AG09309 (cell line): ENCODE measurements at places on chromosomes 13 and 19.

DNA sequence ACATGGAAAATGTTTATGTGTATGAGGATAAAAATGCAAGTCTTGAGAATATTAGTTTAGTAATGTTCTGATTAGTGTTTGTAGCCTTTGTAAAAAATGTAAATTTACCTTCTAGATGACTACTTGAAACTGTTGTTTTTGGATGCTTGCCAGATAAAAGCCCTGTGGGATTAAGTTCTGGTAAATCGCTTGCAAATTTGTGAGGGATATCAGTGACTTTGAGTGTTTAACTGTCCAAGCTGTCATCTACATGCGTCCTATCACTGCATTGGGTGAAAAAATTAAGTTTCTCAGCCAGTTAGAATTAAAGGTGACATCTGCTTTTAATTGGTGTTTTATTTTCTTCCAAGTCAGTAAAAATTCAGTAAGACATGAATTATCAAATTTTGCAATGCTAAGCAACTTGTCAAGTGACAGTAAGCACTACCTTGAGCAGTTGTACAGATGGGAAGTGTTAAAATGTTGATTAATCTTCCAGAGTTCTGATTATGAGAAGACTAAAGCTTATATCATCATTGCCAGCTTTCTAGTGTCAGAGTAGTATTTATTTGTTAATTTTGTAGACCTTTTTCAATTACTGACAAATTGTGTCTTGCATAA lies 88.0 kb downstream of the PCCA start:
- peak; percentile 2 for DNase-seq

GRCh38 chr19:45440873-45441654 lies 17.3 kb upstream of the ERCC1 start:
- DNase-seq = no peak

GRCh38 chr19:54316746-54317107 lies 3.8 kb upstream of the LILRA5 start:
- no peak for DNase-seq

- no peak for DNase-seq
These were observed 318.3 kb downstream of the NDFIP2 start for GRCh38 chr13:79799059-79799867.

DNA sequence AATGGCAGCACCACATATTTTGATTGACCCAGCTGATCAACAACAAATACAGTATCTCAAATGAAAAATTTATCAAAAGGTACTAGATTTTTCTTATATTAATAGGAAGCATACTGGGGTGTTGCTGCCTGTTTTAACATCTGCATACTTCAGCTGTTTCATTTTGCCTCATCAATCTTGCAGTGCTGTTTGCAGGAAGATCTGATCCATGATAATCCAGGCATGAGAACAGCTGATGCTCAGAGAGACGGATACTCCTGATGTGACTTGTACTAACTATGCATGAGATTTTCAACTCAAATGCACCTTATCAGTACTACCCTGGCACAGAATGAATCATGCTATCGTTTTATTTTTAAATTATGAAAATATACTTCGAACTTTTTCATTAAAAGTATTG lies 2136.8 kb downstream of the PCDH9 start:
- no peak for DNase-seq

GRCh38 chr13:30567072-30567471 lies 50.6 kb upstream of the USPL1 start:
- no peak for DNase-seq
